Activated naive CD4-positive, alpha-beta T cell (primary cell): ENCODE measurements at places on chromosomes 16 and 17.

DNA sequence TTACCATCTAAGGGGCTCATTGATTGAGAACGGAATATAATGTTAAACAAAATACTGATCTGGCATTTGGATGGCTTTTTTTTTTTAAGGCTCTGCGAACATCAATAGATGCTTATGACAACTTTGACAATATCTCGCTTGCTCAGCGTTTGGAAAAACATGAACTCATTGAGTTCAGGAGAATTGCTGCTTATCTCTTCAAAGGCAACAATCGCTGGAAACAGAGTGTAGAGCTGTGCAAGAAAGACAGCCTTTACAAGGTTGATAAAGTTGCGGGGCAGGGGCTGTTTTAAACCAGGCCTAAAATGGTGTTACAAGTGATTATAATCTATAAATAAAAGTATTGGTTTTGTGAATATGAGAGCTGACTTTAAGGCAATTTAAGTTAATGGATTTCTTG is 22.3 kb downstream of the PTRH2 start:
- DNase-seq: no peak

DNA sequence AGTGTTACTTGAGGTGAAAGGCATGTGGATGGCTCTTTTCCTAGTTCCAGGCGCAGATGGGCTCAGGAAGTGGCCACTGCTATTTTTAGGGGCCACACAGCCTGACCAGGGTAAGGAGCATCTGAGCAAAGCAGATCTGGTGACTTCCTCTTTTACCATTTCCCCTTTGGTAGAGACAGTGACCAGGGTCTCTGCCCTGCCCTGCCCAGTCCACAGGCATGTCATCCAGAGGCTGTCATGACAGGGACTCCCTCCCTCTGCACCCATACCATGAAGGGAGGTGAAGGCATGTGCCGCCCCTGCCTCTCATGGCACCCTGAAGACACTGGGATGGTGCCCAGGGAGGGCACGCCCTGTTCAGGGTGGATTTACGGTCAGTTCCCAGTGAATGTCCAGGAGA is 2.2 kb downstream of the PLA2G15 start:
- no peak for DNase-seq

DNA sequence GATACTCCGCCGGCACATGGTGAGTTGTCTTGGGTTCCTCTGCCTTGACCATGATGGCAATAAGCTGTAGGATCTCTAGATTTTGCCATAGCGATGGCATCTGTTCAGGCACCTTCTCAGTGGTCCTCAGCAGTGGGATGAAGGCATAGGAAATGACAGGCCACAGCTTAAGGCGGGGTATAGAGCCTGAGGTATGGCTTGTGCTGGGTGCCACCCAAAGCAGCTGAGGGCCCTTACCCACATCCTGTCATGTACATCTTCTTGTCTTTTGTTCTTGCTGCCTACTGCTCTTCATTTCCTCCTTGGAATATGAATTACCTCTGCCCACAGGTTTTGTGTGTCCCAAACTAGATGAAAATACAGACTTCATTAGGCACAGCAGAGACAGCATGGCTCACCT is 29.5 kb downstream of the KAT7 start:
- peak; percentile 41 for DNase-seq

- DNase-seq: no peak
Observed at GRCh38 chr17:151886-152859, 14.8 kb downstream of the SCGB1C2 start.

GRCh38 chr17:491086-492021 is 138.7 kb upstream of the RPH3AL start:
- DNase-seq: no peak

DNA sequence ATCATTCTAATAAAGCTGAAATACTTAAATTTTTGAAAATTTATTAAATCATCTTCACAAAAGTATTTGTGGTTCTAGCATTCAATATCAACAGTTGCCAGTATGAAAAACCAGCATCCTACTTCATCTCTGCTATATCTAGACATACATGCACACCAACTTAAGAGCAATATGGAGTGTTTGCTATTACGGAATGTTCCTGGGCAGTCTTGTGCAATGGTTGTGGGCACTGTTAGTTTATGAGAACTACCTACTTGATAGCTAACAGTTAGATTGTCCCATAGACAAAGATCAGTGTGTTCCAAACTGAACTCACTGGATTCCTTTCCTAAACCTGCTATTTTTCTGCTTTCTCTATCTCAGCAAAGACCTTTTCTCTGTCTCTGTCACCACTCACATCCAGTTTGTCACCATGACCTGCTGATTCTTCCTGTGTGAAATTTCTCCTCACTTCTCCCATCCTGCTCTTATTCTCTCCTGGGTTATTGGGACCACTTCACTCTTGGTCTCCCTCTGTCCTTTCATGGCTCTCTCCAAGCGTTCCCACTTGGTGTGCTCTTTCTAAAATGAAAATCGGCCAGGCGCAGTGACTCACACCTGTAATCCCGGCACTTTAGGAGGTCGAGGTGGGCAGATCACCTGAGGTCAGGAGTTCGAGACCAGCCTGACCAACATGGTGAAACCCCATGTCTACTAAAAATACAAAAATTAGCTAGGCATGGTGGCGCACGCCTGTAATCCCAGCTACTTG is 27.7 kb downstream of the CNTROB start:
- no peak for DNase-seq

DNA sequence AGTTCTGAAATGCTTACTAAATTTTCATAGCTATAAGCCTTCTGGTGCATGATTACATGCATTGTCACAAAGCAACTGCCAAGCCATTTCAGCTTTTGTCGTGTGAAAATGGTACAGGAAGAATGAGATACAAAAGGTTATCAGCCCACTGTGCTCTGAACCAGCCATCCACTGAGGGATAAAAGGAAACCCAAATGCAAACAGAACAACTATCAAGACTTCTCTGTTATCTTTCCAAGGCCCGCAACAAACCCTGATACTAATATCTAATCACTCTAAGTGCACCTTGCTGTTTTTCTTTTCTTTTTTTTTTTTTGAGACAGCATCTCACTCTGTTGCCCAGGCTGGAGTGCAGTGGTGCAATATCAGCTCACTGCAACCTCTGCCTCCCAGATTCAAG is 109.0 kb downstream of the FTO start:
- DNase-seq: no peak

DNA sequence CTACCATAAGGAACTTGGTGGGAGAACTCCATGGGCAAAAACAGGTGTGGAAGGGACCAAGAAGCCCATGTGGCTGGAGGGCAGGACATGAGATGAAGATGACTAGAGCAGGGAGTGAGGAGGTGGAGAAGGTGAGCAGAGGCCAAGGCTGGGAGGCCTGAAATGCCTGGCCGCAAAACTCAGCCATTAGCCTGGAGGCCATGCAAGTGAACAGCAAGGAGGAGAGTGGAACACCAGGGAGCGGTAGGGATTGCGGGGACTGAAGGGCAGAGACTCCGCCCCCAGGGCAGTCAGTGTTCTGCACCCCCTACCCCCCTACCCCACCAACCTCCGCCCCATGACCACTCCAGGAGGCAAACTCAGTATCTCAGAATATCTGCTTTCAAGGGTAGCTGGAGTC is 17.0 kb downstream of the BCL7C start:
- DNase-seq: no peak

DNA sequence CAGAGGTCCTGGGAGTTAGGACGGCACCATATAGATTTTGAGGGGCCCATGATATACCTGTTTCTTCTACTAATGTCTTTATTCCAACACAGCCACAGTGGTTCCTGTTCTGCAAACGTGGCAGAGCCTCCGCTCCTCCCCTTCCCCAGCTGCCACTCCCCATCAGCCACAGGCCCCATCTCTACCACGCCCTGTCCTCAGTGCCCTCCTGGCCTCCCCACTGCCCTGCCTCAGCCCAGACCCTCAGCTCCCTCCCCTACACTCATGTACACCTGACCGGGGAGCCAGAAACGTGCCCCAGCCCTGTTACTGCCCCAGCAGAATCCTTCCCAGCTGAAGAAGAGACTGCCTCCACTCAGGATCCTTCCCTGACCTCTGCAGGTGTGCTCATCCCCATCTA is 11.9 kb upstream of the RBFOX3 start:
- DNase-seq: no peak

DNA sequence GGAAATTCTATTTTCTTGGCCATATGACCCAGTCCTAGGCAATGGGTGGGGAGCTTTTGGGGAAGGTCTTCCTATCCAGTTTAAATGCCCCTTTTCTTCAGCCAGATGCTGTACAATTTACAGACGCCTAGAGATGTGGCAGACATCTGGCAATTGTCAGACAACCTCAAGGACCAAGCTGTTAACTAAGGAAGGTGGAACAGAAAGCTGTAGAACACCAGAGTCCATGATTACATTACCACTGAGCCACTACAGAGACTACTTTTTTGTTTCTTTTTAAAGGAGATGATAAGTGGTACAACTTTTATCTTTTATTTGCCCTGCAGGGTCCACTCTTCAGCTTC is 21.1 kb upstream of the CORO6 start:
- no peak for DNase-seq

DNA sequence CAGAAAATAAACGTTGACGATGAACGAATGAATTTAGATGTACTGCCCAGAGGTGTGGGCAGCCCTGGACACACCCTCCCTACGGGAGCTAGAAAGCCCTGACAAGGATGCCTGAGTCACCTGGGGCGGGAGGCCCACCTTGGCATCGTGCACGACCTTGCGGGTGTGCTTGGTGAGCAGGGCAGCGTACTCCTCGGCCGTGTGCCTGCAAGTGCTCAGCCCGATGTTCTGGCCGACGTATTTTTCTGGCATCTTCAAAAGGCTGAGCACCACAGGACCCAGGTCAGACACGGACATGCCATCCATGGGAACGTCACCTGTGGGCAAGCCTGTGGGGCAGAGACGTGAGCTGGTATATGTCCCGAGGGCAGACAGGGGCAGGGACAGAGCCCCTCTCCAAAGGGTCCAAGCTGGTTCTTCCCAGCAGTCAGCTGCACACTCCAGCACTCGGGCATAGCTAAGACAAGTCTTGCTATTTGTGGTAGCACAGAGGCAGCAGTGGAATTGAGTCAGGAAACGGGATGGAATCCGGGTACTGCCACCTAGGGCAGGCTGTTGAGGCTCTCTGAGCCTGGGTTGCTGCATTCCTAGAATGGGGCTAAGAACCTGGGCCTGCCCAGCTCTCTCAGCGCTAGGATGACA is 10.8 kb downstream of the NMRAL1 start:
- no peak for DNase-seq

GRCh38 chr17:19904412-19904811 is 36.7 kb upstream of the ULK2 start:
- DNase-seq: no peak

DNA sequence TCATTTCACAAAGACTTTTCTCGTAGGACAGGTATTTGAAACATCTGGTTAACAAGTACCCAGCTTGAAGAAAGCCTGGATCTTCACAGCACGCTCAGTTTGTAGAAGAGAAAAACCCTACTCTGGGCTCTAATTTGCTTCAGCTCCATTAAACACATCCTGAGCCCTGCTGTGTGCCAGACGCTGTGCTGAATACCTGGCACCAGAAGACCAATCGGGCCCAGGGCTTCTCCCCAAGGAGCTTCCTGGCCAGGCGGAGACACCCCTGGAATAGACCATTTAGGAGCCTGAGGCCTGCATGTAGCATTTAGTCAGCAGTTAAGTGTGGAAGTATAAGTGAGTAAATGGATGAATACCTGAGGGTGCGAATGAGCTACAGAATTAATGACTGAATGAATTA is 8.9 kb upstream of the ABAT start:
- no peak for DNase-seq

DNA sequence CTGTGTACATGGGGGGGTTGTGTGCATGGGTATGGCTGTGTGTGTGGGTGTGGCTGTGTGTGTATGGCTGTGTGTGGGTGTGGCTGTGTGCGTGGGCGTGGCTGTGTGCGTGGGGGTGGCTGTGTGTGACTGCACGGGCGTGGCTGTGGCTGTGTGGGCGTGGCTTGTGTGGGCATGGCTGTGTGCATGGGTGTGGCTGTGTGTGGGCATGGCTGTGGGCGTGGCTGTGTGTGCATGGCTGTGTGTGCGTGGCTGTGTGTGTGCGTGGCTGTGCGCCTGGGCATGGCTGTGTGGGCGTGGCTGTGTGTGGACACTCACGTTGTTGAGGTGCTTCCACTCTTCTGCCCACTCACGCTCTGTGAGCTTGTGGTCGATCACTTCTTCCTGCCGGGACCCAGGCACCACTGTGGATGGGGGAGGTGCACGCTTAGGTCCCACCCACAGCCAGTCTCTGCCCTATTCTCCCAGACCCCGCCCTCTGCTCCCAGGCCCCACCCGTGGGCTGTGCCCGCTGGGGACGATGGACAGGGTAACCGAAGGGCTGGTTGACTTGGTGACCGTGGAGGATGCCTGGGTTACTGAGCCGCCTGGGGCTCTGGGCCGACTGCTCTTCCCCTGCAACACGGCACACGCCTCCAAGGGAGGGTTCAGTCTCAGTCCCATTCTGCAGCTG is 16.0 kb upstream of the PABPN1L start:
- DNase-seq: no peak

DNA sequence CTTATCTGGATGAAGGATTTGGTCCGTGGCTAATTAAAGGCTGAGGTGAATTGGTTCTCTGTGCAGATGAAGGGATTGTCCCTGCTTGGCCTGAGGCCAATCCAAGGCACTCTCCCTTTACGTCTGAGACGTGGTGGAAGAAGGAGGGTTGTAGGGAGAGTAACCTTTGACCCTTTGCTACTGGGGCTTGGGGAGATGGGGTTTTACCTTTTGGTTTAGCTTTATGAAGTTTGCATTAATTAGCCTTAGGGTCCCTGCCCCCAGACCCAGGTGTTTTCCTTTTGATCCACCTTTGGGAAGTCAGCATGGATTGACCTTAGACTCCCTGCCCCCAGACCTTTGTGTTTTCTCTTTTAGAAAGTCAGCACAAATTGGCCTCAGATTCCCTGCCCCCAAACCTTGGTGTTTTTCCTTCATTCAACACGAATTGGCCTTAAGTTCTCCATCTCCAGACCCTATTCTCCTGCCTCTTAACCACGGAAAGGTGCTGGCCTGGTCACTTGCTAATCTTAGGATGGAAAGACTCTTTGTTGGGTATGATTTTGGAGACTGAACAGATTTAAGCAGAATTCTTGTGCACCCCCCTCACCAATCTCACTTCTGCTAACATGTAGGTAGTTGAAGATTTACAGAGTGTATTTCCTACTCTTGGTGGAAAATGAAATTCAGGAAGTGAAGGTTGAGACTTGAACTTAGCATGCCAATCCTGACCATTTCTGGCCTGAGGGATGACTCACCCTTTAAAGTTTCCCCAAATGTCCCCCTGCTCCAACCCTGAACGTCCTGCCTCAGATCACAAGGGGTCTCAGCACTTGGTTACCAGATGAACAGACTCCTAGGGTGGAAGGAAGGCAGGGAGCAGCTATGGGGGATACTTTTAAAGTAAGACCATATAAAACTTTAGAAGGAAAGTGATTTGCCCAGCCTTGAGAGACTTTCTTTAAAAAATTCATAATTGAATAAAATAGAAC is 23.1 kb upstream of the MMD start:
- DNase-seq: no peak
